ENCODE measurements at places on chromosomes 7 and 10.

DNA sequence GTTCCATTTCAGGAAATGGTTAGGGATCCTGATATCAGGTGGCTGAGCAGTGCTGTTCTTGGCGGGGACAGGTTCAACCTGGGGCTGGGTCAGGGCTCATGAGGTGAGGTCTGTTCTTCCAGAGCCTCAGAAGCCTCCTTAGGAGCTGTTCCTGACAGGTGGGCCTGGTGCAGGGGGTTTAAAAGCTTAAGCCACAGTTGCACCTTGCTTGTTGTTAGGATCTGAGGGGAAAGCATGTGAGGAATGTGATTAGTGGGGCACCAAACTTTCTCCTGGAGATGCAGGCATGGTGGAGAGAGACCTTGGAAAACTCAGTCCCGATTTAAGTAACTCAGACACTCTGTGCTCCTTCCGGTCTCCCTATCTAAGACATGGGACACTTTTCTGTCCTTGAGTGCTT lies 18.7 kb upstream of the CRHR2 start:
- DNase-seq: no peak

- no peak for DNase-seq
These were observed 132.3 kb upstream of the ANK3 start for GRCh38 chr10:60521974-60522405.

- no peak for DNase-seq
These were observed 112.5 kb upstream of the DPP6 start for GRCh38 chr7:153939654-153940053.

DNA sequence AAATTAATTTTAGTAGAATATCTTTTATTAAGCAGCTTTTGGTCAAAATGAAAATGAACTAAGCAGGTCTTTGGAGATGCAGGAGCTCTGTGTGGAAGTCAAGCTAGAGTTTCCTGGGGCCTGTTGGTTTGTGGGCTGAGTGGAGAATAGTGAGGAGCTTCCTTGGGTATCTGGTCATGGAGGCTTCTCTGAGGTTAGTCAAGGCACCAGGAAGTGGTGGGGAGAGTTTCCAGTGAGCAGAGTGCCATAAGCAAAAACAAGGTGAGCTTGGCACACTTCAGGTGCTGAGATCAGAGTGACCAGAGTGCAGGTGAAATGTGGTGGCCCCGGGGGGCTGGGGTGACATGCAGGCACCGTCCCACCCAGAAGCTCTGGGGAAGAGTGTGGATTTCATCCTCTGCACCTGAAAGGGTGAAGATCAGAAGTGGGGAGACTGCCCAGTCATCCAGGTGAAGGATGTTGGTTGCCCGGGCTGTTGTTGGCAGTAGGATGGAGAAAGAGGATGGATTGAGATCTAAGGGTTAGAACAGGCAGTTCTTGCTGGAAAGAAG lies 77.4 kb downstream of the WDR37 start:
- no peak for DNase-seq

GRCh38 chr7:107951896-107952295 lies 51.1 kb downstream of the LAMB1 start:
- no peak for DNase-seq

- no peak for DNase-seq
These were observed 339.2 kb downstream of the LRMDA start for GRCh38 chr10:75770626-75771081.

DNA sequence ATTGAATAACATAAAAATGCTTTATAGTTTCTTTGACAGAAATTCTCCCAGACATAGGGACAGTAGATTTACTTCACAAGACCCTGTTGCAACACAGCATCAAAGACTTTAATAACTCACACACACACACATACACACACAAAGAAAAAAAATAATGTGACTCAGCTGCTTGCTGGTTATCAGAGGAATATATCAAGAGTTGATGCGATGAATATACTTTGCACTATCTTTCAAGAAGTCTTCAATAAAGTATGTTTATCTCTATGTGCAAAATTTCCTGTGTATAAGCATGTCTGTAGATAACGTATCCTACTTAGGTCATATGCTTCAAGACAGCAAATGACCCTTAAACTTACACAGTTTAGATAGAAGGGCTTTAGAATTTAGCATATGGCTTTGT lies 243.1 kb downstream of the ARL4A start:
- no peak for DNase-seq

DNA sequence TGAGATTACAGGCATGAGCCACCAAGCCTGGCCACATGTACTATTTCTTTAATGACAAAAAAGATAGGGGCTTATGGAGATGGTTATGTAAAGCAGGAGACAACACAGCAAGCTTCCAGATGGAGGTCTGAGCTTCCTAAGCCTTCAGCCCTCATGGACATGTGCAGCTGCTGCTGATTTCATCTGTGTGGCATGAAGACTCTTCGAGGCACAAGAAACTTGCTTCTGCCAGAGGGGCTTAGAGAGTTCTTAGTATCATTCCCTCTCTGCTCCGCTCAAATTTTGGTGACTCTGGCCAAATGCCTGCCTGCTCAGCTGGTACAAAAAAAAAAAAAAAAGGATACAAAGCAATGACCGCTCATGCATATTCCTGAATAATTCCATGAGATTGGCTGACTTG lies 552.5 kb downstream of the TYW1 start:
- DNase-seq: no peak

DNA sequence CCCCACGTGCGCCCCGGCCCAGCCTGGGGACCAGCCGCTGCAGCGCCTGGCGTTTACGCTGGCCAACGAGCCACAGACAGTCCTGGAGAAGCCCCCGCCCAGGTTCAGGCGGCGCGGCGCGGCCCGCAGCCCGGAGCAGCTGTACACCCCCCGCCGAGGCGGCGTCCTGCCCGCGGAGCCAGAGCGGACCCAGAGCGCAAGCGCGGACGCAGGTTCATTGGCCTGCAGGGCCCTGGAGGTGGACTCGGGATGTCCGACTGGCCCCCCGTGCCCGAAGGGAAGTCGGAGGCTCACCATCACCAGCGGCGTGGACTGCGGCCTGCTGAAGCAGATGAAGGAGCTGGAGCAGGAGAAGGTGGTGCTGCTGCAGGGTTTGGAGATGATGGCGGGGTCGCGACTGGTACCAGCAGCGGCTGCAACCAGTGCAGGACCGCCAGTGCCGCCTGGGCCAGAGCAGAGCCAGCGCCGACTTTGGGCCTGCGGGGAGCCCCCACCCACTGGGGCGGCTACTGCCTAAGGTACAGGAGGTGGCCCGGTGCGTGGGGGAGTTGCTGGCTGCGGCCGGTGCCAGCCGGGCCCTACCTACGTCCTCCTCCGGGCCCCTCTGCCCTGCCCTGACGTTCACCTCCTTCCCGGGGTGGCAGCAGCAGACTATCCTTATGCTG lies 72.0 kb upstream of the KCTD7 start:
- DNase-seq: no peak
